Mesendoderm (in vitro differentiated cells): ENCODE measurements at places on chromosomes 7 and 10.

DNA sequence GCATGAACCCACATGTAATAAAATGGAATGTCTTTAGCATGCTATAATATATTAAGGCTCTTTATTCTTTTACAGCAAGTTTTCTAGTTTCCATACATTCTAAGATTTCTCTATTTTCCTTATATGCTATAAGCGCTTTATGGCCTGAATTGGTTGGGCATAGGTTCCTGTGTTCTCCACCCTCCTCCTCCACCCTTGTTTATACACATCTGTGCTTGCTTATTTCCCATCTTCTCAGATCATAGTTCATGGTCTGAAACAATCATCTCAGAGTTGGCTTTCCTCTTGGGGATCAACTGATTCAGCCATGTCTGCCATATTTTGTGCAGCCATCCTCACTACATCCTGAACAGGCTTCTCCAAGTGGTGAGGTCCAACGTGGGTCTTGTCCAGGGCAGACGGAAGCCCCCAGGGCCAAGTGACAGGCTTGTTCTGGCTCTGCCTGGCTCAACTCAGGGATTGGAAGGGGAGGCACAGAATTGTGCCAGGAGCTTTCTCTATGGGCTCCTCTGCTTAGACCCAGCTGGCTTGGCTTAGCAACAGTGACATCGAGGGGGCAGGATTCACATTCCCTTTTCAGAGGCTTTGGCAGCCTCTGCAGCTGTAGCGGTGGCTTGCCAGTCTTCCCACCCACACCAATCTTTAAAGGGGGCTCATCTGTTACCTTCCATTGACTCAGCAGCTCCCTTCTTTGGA, 327.3 kb downstream of the PTEN start:
- DNase-seq, result no peak

DNA sequence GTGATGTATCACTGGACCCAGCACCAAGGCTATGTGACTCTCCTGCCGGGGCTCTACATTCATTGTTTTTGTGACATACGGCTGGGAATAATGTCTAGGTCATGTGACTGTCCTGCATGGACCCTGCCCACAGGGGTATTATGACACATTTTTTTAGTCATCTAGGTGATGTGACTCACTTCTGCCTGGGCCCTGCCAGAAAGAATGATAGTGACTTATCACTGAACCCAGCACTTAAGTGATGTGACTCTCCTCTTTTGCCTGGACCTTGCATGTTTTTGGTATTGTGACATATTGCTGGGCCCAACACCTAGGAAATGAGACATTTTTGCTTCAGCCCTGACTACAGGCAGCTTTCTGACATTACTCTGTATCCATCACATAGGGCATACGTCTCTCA, 51.1 kb upstream of the ZNF107 start:
- DNase-seq, result no peak

- peak; percentile 76 for DNase-seq
Observed at GRCh38 chr7:122885583-122886356, 490 bp downstream of the CADPS2 start.

- DNase-seq, result peak; percentile 94
Observed at GRCh38 chr7:2522780-2523433, 3.3 kb downstream of the LFNG start.

DNA sequence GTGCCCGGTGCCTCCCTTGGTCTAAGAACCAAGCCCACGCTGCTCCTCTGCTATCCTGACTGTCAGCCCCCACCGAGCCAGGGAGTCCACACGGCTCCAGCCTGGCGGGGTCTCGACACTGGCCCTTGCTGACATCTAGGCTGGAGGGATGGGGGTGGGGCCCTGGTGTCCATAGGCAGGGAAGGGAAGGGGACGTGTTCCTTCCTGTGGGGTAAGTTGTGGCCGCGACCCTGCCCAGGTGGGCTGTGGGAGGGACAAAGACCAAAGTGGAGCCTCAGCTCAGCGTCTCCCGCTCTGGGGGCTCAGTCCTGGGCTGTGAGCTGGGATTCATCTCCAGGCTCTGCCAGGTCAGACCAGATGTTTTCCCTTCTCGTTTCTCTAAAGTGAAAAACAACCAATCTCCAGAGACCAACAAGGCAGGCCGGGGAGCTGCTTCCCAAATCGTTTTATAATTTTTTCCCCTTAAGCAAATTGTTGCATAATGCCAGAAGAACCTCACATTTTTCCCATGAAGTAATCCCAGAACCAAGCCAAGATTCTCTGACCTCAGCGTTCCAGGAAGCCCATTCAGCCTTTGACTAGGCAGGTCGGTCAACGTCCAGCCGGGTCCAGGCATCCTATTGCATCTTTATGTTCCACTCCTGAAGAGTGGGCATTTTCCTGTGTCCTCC, 101.2 kb downstream of the RGS10 start:
- DNase-seq, result no peak

DNA sequence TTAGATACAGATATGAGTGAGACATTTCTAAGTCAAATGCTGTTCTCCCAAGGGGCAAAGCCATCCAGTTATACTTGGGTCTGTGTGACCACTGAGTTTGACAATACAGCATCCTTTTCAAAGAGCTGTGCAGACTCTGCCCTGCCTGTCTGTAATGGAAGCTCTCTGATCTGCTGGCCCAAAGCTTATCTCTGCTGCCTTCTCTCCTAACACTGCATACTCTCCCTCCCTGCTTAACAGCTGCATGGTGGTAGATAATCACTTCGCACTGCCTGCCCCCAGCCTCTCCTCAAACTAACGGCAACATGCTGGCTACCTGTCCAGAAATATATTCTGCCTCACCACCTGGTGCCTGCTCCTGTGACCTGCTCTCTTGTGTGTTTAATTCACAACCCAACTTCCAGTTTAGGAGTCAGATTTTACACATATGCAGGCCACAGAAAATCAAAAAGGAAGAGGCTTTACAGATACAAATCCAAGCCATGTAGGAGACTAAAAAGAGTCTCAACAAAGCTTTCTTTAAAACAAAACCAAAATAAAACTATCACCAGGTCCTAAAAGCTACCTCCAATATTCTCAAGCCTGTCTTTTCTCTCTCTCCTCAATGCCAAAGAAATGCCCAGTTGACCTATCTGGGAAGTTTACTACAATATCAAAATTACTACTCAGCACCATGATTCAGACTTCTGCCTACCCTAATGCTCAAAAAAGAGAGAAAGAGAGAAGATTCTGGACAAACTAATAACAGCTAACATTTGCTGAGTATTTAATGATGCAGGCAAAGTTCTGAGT, 145.6 kb downstream of the RELN start:
- DNase-seq, result peak; percentile 16

DNA sequence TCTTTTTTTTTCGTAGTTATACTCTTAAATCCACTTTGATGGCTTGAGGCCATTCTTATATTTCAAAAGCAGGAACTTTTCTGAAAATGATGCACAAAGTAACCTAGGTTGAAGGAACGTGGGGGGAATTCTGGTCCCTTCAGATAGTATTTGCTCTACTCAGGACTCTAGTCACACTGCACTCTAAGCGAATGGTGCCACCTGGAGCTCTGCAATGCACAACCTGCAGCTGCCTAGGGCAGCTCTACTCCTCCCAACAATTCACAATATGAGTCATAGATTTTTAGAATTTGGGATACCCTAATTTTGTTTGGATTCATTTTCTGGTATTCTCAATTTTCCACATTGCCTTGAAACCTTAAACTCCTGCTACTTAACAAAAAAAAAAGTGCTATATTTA, 17.3 kb downstream of the SYPL1 start:
- DNase-seq, result no peak

GRCh38 chr10:132036153-132036886, 29.4 kb upstream of the JAKMIP3 start:
- DNase-seq, result peak; percentile 35

GRCh38 chr7:94133460-94133859, 129.3 kb upstream of the BET1 start:
- DNase-seq, result peak; percentile 16

DNA sequence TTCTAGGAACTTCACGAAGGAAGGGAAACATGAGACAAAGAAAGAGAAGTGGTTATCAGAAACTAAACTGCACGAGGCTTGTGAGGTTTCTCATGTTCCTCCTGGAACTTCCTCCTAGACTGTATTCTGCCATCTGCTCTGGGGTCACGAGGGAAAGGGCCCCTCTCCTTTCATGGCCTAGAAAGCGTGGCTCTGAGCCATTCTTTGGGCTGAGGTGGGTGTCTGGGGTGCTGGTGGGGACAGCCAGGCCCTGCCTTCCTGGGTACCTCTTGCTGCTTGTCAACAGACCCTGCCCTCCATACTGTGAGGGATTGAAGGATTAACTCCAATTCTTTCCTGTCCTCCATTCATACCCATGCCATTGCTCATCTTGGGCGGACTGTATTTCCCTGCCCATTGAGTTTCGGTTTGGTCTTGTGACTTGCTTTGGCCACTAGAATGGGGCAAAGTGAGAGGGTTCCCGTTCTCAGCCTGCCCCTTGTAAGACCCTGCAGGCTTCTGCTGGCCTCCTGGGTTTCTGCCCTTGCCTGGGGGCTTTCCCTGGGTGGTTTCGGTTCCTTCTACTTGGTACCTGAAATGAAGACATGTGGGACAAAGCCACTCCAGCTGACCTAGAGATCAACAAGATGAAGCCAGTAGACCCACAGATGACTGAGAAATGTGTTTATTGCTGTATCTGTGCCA, 14.9 kb upstream of the GIMAP8 start:
- DNase-seq, result no peak

DNA sequence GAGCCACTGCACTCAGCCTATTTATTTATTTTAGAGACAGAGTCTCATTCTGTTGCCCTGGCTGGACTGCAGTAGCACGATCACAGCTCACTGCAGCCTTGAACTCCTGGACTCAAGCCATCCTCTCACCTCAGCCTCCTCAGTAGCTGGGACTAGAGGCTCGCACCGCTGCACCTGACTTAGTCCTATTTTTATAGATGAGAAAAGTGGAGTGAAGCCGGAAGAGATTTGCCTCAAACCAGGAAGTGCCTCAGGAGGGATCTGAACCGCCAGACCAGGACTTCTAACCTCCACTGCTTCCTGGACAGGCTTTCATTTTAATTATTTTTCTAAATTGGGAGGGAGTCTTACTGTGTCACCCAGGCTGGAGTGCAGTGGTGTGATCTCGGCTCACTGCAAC, 17.5 kb upstream of the CLIP2 start:
- no peak for DNase-seq

DNA sequence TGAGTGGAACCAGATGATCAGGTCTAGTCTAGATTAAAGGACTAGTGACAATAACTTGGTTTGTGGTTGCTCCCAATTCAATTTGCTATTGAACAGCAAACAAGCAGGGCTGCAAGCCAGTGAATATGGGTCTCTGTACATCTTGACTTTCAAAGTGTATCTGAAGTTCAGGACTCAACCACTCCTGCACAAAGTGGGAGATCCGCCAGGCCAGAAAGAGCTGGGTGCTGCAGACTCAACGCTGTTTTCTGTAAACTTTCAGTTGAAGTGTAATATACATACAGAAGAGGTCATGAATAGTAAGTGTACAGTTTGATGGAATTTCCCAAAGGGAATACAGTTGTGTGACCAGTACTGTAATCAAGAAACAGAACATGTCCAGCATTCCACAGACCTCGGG, 416.6 kb downstream of the RPS24 start:
- no peak for DNase-seq

GRCh38 chr10:96643920-96644319, 57.1 kb upstream of the TM9SF3 start:
- DNase-seq, result peak; percentile 28

DNA sequence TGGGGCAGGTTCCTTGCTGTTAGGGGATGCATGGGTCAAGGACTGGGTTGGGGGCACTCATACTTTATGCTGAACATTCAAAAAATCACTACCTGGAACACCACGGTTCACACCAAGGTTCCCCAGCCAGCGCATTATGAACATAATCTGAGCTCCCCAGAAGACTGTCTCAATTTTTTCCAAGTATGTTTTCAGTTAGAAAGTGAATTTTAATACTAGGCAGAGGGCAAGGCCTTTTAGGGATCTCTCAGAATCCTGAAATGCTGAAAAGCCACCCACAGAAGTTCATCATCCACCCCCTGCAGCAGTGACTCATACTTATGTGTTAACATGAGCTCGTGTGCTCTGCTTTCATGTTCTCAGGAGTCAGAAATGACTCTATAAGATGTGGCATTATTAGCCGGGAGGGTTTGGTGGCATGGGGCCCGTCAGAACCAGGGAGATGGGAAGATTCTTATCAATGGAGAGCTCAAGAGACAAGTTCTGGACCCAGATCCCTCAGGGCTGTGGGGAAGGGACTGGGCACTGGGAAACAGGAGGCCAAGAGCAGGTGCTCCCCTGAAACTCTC, 185.2 kb upstream of the ITGB1 start:
- no peak for DNase-seq

GRCh38 chr7:128865303-128865702, 2.6 kb downstream of the ATP6V1F start:
- no peak for DNase-seq

- no peak for DNase-seq
Observed at GRCh38 chr10:6465854-6466601, 114.0 kb downstream of the PRKCQ start.

- no peak for DNase-seq
Observed at GRCh38 chr7:123647106-123647730, 8.4 kb upstream of the LMOD2 start.

GRCh38 chr7:116521046-116521664, 3.7 kb upstream of the CAV1 start:
- DNase-seq, result no peak

- no peak for DNase-seq
Observed at GRCh38 chr7:35380739-35381224, 126.9 kb upstream of the TBX20 start.

- peak; percentile 5 for DNase-seq
Observed at GRCh38 chr10:9605231-9605630, 1412.4 kb upstream of the CELF2 start.

DNA sequence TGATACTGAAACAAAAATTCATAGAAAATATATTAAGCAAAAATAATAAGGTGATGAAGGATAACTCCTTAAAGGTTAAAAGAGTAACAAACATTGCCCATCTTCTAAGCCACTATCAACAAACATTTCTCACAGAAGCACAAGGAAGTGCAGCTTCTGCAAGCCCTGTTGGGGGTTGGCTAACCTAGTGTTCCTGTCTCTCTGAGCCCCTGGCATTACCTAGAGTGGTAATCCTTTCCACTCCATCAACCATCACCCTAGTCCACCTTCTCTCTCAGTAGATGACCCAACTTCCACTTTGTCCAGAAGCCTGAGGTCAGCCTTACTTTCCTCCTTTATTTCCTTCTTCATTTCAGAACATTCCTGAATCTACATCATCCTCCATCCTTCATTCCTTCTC, 59.7 kb downstream of the HIPK2 start:
- DNase-seq, result no peak

DNA sequence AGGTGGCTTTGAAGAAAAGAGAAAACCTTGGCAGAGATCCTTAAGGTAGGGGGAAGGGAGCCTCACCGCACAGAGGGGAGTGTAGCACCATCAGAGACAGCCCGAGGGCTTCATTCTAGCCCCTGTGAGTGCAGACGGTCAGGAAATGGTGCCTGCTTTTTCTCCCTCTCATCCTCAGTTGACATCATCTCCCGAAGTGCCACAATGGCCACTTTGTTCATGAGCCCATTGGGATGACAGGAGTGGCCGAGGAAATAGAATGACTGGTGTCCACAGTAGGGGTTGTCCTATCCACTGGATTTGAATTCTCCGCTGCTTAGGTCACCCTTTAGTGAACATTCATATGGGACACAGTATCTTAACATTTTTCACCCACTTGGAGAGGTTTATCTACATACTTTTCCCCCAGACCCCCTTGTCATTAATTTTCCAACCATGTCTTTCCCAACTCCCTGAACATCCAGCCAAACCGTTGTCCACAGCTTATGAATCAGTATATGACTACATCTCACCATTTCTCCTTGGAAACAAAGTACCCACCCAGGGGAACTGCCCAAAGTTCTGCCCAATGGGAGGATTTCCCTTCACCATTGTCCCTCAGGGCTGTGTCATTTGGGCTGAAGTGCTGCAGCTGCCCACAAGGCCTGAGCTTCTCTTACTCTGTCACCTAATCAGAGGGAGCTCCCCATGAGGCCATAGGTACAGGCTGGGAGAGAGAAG, 108.8 kb downstream of the ADCY1 start:
- no peak for DNase-seq
